ENCODE measurements at places on chromosomes 13 and 19.

- no peak for DNase-seq
Measured at GRCh38 chr13:57824121-57824520, 192.6 kb downstream of the PCDH17 start.

DNA sequence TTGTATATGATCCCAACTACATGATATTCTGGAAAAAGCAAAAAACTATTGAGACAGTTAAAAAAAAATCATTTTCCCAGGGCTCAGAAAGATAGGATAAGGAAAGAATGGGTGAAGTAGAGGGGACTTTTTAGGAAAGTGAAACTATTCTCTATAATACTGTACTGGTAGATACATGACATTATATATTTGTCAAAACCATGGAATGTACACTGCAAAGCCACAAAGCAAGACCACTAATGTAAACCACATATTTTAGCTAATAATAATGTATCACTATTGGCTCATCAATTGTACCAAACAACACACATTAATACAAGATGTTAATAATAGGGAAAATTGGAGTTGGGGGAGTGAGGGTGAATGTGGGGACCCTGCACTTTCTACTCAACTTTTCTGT lies 182.6 kb downstream of the EFNB2 start:
- DNase-seq = no peak

DNA sequence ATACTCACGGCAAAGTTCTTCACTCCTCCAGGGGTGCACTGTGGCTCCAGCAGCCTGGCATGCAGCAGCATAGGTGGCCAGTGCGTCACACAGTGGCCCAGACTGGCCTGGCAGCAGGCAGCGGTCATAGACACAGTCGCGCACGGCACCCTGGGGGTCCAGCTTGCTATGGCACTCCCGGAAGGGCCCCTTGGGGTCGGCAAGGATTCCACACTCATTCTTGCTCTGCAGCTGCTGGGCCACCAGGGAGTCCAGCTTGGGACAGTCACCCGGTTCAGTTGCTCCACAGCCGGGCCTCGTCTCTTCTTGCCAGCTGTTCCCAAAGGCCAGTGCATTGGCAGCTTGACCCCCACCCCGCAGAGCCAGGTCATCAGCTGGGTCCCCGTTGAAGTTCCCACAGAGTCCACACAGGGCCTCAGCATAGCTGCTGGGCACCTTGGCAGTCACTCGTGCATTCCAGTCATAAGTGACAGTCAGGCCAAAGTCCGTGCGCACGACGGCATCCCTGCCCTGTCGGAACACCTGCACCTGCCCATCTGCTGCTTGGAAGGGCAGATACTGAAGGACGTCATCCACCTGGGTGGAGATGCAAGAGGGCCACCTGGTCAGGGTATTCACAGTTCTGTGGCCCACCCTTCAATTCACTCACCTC lies 20.6 kb downstream of the FCGBP start:
- no peak for DNase-seq

- DNase-seq = no peak
Measured at GRCh38 chr19:49823472-49823871, 5.4 kb downstream of the MED25 start.

DNA sequence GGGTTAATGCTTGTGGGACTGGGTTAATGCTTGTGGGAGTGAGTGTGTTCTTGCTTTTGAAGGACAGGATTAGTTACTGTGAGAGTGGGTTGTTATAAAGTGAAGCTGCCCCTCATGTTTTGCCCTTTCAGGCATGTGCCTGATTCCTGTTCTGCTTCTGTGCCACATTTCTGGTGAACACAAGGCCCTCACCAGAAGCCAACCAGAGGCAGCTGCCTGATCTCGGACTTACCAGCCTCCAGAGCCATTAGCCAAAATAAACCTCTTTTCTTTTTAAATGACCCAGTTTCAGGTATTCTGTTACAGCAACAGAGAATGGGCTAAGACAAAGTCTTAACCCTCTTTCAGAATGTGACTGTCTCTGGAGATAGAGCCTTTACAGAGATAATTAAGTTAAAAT lies 113.3 kb upstream of the TMTC4 start:
- DNase-seq = no peak

GRCh38 chr13:113901231-113901630 lies 37.4 kb upstream of the GAS6 start:
- DNase-seq = no peak

DNA sequence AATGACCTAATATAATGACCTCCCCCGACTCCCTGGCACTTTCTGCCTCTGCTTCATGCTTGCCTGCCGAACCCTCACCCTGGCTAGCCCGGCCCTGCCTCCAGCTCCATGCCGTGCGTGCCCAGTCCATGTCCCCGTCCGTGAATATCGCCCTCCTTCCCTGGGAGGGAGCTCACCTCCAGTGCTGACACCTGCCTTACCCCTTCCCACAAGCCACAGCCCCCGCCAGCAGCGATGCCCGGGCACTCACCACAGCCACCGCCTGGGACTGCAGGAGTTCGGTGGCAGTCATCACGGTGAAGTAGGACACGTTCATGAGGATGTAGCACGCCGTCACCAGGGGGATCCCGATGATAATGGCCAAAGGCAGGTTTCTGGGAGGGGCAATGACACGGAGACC lies 10.0 kb downstream of the SLC7A9 start:
- no peak for DNase-seq

- DNase-seq = peak; percentile 52
Measured at GRCh38 chr13:49652355-49653305, 24.3 kb downstream of the ARL11 start.
